MG63 (cell line): ENCODE measurements at places on chromosomes 7 and 10.
A peak's percentile ranks its signal among the peaks of the same experiment; 100 is the strongest.

DNA sequence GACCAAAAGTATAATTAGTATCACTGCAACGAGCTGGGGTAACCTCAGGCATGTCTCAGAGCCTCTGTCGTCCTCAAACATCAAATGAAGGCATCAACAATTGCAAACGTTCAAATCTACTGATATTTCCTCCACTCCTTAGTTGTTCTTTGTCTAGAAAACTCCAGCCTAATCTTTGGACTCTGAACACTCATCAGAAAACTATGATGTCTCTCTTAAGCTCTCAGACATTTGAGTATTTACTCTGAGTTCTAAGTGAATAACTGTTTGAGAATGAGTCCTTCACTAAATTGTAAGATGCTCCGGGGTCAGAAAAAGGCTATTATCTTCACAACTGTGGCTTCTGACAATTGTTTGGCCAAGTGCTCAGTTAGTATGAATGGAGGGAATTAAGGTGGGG is 536.4 kb downstream of the NRG3 start:
- DNase-seq: no peak

- DNase-seq: no peak
Measured at GRCh38 chr10:92830478-92831389, 17.6 kb upstream of the EXOC6 start.

- no peak for DNase-seq
Measured at GRCh38 chr10:63515002-63515763, 6.0 kb upstream of the REEP3 start.

- DNase-seq: peak; percentile 69
Measured at GRCh38 chr7:68865351-68866199, 732.7 kb upstream of the AUTS2 start.

DNA sequence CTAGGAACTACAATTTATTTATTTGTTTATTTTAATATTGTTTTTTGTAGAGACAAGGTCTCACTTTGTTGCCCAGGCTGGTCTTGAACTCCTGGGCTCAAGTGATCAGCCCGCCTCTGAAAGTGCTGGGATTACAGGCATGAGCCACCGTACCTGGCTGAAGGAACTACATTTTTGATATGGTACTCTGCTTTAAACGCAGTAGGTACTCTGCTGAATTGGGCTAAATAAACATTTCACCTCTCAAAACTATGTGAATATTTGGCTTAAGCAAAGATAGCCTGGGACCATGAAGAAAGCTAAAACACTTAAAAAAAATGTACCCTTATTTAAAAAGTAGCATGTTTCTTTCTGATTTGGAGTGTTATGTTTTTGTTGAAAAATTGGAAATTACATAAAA is 138.2 kb downstream of the ADK start:
- DNase-seq: no peak

GRCh38 chr10:32149252-32149955 is 93.2 kb upstream of the KIF5B start:
- peak; percentile 80 for DNase-seq

DNA sequence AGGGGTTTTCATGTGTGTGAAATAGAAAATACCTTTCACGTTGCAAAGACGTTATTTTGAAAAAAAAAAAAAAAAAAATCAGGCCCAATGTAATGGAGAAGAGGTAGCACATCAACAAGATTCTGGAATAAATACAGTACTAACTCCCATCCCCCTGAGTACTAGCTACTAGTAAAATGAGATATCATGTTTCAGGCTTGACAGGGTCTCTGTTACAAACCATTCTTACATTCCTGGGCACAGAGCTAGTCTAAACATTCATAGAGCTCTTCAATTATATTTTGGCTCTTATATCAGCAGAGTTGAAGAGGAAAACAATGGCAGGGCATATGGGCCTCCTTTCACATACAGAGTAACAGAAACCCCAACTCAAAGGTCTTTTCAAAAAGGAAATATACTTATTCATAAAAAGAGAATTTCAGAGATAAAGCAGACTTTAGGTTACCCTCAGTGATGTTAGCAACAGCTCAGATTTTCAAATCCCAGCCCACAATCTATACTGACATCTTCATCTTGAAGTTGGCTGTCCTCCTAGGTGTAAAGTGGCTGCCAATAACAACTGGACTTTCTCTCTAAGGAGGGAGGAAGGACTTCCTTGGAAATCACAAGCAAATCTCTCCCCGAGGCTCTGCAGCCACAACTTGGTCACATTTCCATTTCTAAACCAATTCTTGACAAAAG is 18.6 kb downstream of the C7orf33 start:
- DNase-seq: no peak

DNA sequence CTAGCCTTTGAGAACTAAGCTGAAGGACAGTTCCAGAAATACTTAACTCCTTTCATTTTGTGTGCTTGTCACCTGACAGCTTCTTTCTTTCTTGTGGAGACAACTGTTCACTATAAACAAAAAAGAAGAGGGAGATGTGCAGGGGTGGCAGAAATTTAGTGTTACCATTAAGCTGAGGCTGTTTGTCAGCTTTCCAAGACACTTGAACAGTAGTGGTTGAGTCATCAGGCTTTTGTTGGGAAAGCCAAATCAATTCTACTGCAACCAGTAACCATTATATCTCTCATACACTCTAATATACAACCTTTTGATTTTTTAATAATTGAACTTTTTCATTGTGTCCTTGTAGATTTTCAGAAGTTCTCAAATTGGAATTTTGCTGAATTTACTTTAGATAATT is 75.3 kb downstream of the POLL start:
- peak; percentile 31 for DNase-seq

DNA sequence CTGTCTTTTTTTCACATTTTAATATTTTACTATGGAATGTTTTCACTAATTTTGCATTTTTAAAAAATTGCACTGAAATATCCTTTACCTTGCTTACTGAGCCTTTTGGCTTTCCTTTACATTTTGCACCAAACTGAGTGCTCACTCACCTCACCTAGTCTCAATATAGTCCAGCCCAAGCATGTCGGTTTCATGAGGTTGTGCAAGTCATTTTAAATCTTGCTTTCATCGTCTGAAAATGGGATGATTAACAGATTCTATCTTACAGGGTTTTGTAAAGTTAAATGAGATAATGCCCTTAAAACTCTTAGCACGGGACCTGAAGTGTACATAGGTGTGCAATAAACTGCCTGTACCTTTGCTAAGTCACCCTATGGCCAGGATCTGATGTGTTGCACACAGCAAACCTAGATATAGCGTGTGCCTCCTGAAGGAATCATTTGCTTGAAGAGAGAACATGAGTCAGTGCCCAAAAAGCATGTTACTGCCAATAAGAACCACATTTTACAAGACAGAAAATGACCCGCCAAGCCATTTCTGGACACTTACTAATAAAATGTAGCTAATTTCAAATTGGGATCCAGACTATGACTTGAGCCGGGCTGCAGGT is 199.8 kb downstream of the JCAD start:
- peak; percentile 39 for DNase-seq

DNA sequence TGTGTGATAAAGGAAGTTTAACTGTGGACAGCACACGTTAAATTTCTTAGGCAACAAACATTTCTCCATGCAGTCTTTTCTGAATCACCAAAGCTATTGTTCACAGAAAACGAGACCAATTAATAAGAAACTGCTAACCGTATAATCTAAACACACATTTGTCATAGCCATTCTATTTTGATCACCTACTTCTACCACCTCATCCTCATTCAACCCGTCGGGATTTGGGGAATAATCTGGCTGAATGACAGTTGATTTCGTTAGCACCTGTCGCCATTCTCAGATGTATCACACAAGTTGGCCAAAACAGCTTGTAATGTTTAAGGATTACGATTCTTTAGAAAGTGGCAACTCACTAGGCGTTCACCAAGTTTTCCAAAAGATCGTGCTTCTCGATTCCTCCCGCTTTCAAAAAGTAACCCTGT is 1.2 kb downstream of the EZH2 start:
- DNase-seq: no peak

DNA sequence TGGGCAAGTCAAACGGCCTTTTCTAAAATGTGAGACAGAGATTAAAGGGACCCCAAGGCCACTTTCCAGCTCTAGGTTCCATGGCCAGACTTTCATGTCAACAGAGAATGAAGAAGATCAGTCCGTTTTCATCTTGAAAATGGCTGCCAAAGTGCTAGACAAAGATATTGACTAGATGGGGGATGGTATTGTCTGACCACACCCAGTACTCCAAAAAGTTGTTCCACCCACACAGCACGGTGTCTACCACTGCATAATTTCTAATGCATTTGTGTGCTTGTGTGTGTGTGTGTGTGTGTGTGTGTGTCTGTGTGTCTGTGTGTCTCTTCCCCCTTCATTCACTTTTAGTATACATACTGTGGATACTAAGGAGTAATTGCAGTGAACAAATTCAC is 1.3 kb downstream of the COL1A2 start:
- peak; percentile 44 for DNase-seq

GRCh38 chr10:54614072-54614471 is 187.0 kb downstream of the PCDH15 start:
- DNase-seq: no peak

- DNase-seq: no peak
Measured at GRCh38 chr7:1965579-1966294, 267.0 kb downstream of the MAD1L1 start.

GRCh38 chr7:80922253-80923049 is 3.6 kb upstream of the SEMA3C start:
- DNase-seq: no peak

- DNase-seq: no peak
Measured at GRCh38 chr7:80548840-80549530, 37.1 kb upstream of the GNAT3 start.

DNA sequence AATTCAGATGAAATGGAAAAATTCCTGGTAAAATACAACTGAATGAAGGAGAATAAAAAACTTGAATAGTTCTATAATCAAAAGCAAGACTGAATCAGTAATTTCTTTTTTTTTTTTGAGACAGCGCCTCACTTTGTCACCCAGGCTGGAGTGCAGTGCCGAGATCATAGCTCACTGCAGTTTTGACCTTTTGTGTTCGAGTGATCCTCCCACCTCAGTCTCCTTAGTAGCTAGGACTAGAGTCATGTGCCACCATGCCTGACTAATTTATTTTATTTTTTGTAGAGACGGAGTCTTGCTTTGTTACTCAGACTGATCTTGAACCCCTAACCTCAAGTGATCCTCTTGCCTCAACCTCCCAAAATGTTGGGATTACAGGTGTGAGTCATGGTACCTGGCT is 26.1 kb downstream of the SYPL1 start:
- DNase-seq: no peak

GRCh38 chr10:125878957-125879835 is 1.9 kb downstream of the DHX32 start:
- DNase-seq: peak; percentile 70

GRCh38 chr7:32941681-32942414 is 15.4 kb upstream of the FKBP9 start:
- no peak for DNase-seq

- no peak for DNase-seq
Measured at GRCh38 chr10:118216571-118217170, 125.5 kb downstream of the FAM204A start.

DNA sequence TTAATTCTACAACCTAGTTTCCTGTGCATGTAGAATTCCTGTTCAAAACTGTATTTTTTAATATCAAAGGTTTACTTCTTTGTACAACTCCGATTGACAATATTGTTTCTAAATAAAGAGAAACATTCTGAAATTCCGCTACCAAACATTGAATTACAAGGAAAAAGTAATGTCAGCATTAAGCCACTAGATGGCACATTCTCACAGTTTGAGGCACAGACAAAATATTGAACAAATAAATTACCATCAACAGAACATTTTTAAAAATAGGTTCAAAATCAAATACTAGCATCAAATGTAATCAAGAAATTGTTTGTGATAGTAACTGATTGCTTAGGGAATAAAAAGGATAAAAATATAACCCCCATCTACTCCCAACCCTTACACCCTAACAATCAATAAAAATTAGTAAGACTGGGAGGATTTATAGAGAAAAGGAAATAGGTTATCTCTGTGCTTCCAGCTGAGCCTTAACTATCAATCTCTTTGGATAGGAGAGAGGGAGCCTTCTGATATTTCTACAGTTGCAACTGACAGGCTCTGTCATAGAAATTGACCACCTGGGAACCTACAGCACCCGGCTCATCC is 86.6 kb upstream of the C7orf33 start:
- no peak for DNase-seq

DNA sequence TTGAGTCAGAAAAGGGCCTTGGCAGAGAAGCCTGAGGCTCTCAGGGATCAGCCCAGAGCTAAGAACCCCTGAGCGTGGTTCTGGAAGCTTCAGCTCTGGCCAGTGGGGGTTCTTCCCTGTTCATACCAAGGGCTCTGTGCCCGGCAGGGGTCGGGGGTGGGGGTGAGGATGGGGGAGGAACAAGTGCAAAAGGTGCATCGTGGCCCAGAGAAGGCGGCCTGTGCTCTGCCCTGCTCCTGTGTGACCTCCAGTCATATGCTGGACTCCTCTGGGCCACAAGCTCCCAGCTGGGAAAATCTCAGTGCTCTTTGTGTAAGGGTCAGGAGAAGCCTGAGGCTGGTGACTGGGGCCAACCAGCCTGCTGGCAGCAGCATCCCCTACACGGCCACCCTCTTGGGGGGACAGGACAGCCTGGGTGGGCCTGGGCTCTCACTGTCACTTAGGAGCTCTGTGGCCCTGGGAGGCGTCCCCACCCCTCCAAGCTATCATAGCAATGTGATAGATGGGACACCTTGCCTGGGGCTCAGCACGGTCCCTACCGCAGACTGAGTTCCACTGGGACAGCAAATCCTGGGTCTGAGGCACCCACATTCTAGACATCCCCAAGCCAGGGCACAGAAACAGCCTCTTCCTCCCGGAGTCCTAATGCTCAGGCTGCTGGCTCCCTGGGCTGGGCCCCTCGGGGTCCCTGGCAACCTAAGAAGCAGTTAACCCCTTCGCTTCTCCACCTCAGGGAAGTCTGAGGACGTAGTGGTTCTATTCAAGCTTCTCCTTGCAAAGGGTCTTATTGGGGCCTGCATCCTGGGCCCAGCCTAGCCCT is 2.5 kb downstream of the MMRN2 start:
- DNase-seq: no peak

- no peak for DNase-seq
Measured at GRCh38 chr7:132394283-132395198, 181.7 kb downstream of the PLXNA4 start.

DNA sequence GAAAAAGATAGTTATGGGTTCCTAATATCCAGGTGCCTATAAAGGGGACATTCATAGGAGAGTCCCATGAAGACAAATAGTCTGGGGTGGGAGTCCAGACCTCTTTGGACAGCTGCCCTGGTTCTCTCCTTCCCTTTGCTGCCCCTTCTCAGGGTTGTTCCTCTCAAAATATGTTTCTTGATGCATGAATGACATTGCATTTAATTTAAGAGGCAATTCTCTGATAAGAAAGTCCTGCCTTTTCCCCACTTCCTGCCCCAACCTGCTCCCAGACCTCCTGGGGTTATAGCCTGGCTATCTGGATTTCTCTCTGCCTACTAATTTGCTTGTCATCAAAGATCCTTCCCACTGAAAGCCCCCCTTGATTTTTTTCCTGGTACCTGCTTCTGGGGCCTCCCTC is 12.5 kb upstream of the BTRC start:
- DNase-seq: no peak

GRCh38 chr7:51080216-51080615 is 236.4 kb downstream of the COBL start:
- DNase-seq: no peak

- peak; percentile 86 for DNase-seq
Measured at GRCh38 chr10:4671451-4672145, 154.4 kb upstream of the AKR1E2 start.
